ENCODE measurements at places on chromosomes 13 and 19.

DNA sequence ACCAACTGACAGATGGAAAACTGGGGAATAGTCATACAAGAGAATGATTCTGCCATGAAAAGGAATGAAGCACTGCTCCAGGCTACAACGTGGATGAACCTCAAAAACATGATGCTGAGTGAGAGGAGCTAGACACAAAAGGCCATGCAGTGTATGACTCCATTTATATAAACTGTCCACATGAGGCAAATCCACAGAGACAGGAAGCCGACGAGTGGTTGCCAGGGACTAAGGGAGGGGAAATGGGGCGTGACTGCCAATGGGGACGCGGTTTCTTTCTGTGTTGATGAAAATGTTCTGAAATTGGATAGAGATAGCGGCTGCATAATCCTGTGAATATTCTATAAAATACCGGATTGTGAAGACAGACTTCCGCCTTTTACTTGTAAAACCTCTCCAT lies 10.2 kb downstream of the SMIM7 start:
- DNase-seq, result peak; percentile 56

DNA sequence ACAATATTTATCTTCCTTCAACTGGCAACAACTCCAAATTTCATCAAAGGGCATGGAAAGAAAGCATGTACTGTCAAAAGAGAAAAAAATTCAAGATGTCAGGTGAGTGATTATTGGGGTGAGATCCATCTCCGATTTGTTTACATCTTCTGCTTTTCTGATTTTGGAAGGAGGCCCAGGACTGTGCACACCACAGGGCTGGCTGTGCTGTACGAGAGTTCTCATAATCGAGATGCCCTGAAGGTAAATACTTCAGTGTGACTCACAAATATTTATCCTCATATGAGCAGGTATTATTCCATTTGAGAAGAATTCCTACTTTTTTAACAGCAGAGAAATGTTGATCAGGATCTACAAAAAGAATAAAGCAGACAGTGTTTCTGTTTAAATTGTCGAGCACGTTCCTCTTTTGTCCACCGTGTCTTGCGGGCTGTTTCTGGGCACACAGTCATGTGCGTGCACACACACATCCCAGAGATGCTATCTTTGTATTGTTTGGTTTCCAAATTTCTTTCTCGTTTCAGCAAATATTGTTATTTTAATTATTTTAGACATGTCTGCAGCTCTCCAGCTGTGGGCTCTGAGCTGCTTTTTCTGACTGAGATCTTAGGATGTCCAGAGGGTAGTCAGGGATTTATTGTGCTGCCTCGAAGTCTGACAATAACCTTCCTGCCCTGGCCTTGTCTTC lies 103.8 kb downstream of the KL start:
- DNase-seq, result no peak

DNA sequence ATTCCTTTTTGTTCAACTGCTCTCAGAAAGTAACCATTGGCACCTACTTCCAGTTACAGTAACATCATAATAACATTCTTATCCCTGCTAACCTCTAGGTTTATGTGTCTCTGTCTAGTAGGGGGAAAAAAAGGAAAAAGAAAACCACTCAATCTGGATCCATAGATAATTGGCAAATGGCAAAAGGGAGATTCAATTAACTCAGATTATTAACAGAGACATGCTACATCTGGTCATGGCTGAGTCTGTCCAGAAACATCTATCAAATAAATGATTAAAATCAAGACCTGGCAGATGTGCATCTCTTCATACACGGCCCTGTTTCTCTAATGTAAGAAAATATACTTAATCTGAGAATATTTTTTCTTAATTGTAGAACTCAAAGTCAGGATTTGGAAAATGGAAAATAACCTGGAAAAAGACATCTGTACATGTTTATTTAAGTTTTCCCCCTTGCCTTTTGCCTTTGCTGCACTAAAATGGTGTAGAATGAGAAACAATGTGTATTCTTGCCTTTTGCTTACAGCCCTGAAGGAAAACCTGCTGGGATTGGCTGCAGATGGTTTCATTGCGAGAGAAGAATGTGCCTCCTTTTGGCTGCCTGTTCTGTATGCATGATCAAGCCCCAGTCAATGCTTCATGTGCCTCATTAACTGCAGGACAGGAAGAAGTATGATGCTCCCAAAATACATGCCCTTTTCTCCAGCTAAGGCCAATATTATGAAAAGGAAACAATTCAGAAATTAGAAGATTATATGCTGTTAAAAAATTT lies 921.6 kb upstream of the PCDH20 start:
- no peak for DNase-seq

GRCh38 chr13:37216331-37216730 lies 110.9 kb upstream of the CSNK1A1L start:
- no peak for DNase-seq

DNA sequence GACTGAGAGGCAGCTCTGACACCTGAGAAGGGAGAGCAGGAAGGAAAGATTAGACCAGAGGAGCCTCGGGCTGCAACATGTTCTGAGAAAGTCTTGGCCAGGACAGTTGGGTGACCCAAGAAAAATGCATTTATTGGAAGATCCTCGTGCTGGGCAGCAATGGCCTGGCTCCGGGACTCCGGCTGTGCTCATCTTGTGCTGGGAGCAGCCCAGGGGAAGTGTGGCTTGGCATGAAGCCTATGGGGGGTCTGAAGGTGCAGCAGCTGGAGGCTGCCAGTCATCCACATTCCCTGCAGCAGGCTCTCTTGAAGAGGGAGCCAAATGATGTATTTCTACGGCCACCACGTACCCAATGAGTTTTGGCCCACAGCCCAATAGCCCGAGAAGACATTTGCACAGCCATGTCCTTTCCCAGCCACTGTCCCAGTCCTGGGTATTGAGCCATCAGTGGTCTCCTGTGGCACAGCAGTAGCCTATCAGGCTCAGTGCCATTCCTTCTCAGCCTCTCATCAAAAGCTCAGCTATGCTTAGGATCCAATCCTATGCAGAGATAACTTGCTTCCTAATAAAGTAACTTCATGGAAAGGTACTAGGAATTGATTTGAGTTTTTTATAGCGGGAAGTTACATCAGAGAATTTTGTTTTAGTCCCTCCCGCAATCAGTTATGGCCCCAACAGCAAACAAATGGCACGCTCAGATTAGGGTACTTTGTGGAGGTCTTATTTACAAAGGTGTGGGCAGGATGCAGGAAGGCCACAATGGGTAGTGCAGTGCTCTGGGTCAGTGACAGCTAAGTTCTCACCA lies 76.0 kb upstream of the MEDAG start:
- DNase-seq, result no peak

GRCh38 chr13:32200741-32201140 lies 114.4 kb downstream of the ZAR1L start:
- no peak for DNase-seq

GRCh38 chr13:108961542-108962125 lies 332.2 kb downstream of the MYO16 start:
- DNase-seq, result peak; percentile 41
